ENCODE measurements at places on chromosomes 4 and X.

DNA sequence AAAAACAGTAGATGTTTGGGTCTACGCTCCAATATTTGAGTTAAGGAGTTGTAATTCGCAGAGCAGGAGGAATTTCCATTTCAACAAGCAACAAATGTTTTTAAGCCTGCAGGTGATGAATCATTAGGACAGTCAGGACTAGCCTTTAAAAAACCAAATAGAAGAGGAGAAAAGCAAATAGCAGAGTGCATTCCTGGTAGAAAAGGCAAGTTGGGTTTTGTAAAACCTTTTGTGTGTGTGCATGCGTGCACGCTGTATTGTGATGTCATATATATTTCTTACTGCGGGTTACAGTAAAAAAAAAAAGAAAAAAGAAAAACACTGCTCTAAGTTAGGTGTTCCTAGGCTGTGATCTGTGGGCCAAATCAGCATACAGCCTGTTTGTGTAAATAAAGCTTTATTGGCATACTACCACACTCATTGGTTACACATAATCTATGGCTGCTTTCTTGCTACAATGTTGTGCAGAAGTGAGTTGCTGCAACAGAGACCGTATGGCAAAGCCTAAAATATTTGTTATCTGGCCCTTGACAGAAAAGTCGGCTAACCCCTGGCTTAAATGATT lies 135.6 kb downstream of the MID1 start:
- DNase-seq = no peak

DNA sequence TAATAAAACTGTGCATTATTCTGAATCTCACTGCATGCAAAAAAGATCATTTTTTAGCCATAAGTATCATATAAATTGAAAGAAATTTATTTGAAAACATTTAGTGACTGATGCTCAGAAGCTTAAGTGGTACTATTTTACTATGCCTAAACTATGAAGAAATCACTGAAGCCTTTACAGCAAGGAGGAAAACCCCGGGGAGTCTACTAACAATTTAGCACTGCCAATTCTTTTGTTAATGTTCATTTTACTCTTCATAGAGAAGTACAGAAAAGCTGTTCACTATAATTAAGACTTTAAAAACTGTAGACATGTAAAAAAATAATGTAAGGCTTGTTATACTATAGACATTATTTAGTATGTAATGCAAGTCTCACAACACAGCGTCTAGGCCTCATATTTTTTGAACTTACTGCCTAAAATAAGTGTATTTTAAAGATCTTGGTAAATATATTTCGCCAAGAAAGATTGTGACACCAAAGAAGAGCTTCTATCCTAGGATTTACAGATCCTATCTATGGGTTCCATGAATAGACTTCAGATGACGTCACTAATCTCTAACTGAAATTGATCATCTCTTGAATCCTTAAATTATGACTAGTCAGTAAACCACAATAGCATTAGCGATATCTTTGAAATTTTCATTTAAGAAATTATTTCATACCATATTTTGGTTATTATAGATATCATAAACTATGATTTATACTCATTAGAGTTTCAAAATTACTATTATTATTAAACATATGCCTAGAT lies 602.5 kb downstream of the TMA16 start:
- DNase-seq = no peak

- no peak for DNase-seq
These were observed 11.1 kb downstream of the ITIH6 start for GRCh38 chrX:54786967-54787366.

DNA sequence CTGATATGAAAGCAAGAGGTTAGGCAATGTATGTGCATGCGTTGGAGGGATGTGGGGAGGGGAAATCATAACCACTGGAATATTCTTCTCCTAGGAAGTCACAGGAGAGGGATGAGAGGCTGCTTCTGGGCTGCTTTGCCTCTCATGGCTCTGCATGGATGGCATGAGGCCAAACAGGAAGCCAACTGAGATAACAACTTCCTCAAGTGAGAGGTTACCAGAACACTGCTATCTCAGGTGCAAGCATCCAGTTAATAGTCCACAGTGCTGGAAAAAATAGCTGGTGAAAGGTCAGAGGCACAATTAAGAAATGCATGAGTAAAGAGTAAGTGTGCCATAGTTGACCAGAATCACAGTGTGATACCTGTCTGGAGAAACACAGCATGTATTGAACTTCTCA lies 113.3 kb downstream of the ELOVL6 start:
- no peak for DNase-seq

GRCh38 chrX:19576742-19577141 lies 61.4 kb upstream of the MAP3K15 start:
- no peak for DNase-seq

DNA sequence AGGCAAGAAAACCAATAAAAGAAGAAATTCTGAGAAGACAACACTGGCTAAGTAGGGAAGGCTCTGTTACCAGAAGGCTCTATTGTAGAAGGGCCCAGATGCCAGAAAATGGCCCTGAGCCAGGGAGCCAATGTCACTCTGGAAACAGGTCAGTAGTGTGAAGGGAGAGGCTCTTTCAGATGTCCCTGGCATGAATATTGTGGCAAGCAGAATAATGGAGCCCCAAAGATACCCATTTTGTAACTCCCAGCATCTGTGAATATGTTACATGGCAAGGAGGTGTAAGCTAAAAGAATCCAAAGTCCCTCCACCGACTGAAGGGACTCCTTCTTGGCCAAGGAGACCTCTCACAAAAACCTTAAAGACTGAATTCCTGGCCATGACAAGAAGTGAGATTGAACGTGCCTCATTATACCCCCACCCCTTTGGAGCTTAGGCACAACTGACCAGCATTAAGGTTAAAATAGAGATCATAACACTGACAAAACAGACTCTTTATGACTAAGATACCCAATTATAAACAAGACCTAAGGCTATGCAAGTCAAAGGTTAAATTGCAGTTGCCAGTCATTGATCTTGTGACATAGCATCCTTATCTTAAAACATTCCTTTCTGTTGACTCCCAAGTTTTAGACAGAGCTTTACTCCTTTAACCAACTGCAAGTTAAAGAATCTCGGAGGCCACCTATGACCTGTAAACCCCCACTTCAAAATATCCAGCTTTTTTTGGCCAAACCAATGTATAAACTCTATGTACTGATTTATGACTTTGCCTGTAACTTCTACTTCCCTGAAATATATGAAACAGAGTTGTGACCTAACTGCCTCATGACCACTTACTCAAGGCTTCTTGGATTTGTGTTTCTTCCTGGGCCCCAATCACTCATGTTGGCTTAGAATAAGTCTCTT lies 42.2 kb upstream of the SMIM10 start:
- no peak for DNase-seq

DNA sequence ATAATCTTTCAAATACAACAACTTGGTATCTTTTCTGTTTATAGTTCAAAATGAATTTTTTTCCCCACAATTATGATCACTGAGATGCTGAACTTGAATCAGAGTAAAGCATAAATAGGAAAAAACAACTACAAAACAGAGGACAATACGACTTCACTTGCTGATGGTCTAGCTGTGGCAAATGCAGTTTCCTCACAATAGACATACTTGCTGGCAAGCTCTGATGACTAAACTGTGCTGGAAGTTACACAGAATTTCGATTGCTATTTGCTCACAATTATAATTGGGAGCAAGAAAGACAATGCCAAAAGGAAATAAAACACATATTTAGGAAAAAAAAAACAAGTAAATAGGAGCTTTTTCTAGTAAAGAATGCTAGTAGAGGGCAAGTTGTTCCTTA lies 14.7 kb downstream of the VEGFC start:
- no peak for DNase-seq

- DNase-seq = no peak
These were observed 444 bp downstream of the FREM3 start for GRCh38 chr4:143700046-143700415.

DNA sequence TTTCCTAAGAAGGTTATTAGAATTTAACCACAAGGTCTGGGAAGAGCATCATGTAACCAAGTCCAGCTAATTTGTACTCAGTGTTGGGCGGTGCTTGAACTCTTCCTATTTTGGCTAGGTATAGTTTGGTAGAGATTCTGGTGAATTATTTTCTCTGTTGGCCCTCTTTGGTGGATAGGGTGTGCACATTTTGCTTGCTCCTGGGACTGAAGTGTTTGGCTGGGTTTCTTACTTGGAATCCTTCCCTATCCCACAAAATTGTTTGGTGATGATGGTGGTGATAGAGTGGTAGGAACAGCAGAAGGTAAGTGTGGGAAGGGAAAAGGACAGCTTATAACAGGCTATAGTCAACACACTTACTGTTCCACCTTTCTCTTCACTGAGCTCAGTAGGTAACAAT lies 194.8 kb upstream of the GPC4 start:
- DNase-seq = no peak

- DNase-seq = no peak
These were observed 18.0 kb downstream of the OPHN1 start for GRCh38 chrX:68415316-68415715.

DNA sequence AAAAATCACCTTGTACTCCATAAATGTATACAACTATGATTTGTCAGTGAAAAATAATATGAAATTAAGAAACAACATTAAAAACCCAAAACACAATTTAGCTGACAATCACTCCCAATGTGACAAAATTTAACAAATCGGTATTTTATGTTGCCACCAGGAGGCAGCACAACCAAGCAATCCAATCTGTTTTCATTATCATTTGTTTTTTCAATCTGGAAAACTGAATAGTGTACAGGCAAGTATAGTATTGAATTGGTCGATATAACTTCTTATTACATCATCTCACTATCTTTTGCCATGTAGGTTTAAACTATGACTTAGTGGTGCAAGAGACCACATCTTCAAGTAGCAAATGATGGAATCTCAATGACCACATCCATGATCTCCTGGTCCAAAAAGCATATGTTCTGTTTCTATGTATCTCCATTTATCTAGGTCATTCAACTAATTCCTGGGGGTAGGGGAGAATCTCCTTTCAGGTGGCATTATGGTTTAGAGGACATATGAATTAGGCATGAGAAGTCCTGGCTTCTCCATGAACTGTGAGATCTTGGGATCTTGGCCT lies 112.9 kb upstream of the AGA start:
- no peak for DNase-seq

GRCh38 chrX:153723351-153724251 lies 586 bp downstream of the BCAP31 start:
- no peak for DNase-seq

- DNase-seq = no peak
These were observed 722 bp downstream of the NAAA start for GRCh38 chr4:75939890-75940691.

- no peak for DNase-seq
These were observed 10.1 kb downstream of the C4orf50 start for GRCh38 chr4:6008092-6008551.

- no peak for DNase-seq
These were observed 3.3 kb downstream of the TRIM2 start for GRCh38 chr4:153207567-153207966.

DNA sequence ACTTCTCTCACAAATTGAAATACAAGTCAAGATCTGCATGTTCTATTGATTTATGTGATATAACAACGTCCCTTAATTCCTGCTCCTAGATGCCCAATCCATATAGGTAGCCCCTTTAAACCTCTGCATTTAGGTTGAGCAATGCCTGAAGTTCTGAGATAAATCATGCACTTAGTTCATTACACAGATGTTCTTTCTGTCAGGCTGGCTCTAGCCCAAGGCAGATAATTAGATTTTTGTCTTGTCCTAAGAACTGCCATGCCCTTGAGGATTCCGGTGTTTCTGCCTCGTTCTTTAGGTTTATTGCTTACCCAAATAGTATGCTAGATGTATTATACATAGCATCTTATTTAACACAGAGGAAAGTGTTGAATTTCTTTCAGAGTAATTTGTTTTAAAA lies 143.1 kb downstream of the TRAM1L1 start:
- no peak for DNase-seq

- no peak for DNase-seq
These were observed 86.7 kb downstream of the JAKMIP1 start for GRCh38 chr4:6113641-6114040.
